ENCODE measurements at places on chromosomes 12 and 14. TPM values are rescaled to one million over a fixed set of nuclear protein-coding genes. Genes with fewer than 3 reads are reported as not detected.

The NOVA1 gene
- 0.35 TPM for total RNA-seq

The NOXRED1 gene
- total RNA-seq = 0.66 TPM

The KRT77 gene
- not detected for total RNA-seq

The TOGARAM1 gene
- 6.6 TPM for total RNA-seq

The SLC25A21 gene
- total RNA-seq = not detected

The HOXC10 gene
- not detected for total RNA-seq

The SERPINA3 gene
- total RNA-seq = not detected

The P2RX7 gene
- 6.6 TPM for total RNA-seq

The PDE3A gene
- not detected for total RNA-seq

The CISTR gene
- not detected for total RNA-seq

The TAS2R9 gene
- not detected for total RNA-seq

GRCh38 chr14:43308421-43309110, 1198.5 kb downstream of the FSCB start:
- no peak for DNase-seq

GRCh38 chr12:29546000-29546399, 48.5 kb upstream of the OVCH1 start:
- DNase-seq = no peak

DNA sequence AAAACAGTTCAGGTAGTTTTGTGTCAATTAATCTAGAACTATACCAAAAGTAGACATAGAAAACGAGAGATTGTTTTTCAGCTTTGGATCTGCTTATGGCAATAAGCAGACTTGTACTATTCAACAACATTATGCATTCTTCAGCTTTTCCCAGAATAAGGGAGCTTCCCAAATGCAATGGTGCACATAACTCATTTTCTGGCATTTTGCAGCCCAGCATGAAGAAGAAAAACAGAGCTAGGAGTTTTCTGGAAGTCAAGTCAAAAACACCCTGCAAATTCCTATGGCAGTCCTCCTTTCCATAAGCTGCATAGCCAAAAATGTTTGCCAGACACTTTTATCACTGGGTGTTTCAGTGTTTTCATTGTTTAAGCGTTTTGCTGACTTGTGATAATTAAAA, 314.7 kb downstream of the NAV3 start:
- DNase-seq = no peak

DNA sequence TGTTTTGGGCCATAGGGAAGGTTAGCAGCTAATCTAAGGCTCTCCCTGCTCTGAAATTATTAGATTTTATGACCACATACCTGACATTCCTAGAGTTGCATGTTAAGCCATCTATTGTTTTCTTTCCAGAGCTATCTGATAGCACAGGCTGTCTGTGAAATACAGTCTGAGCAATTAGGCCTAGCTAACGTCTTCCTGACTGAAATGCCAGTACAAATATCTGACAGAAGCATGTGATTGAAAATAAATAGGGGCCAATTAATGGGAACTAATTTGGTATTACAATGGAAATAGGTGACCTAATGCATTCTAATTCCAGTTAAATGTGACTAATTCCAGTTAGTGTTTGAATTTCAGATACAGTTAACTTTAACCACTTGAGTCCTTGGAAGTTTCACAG, 115.2 kb downstream of the C12orf75 start:
- DNase-seq = no peak

GRCh38 chr14:59630288-59630963, 53.8 kb upstream of the CCDC175 start:
- DNase-seq = peak; percentile 19

GRCh38 chr14:50520947-50521815, 11.2 kb downstream of the MAP4K5 start:
- DNase-seq = peak; percentile 84

GRCh38 chr12:6891646-6892001, 13.0 kb upstream of the LRRC23 start:
- DNase-seq = peak; percentile 40

Data from activated CD4-positive, alpha-beta T cell treated with anti-CD3 and anti-CD28 coated beads for 36 hours (primary cell).